ENCODE measurements at places on chromosomes 7 and 10.

DNA sequence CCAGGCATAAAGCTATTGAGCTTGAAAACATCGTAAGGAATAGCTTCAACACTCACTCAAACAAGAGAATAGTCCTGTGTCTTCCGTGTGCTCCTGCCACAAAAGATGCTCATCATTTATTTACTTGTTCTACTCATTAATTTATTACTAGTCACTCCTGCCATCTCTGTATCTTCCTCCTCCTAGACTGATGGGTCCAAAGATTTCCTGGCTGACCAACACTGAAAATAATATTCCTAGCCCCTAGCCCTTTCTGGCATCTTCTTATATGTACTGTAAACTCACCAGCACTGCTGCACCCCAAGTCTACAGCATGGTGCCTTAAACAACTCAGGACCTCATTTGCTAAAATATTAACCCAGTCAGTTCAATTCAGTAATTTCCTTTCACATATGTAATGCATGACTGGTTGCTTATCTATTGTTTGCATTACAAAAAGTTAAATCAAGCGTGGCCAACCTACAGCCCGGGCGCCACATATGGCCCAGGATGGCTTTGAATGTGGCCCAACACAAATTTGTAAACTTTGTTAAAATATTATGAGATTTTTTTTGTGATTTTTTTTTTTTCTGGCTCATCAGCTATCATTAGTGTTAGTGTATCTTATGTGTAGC is 86.7 kb upstream of the GSDME start:
- no peak for DNase-seq

GRCh38 chr7:98760201-98760651 is 109.6 kb downstream of the TMEM130 start:
- DNase-seq: no peak

DNA sequence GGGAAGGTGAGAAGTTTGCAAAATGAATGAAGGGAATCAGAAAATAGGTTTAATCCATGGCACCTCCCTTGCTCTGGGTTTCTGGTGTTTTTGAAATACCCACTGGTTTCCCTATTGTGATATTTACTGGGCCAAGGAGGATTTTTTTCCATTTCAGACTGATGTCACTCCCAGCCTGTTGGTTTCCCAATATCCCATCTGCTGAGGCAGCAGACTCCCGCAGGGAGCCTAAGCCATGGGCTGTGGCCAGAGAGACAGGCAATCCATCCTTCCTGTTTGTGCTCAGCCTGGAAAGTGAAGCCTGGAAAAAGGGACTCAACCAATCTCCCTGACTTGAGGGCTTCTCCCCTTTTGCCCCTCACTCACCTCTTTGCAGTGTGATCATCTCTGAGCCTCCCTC is 22.8 kb downstream of the FAM107B start:
- DNase-seq: no peak

DNA sequence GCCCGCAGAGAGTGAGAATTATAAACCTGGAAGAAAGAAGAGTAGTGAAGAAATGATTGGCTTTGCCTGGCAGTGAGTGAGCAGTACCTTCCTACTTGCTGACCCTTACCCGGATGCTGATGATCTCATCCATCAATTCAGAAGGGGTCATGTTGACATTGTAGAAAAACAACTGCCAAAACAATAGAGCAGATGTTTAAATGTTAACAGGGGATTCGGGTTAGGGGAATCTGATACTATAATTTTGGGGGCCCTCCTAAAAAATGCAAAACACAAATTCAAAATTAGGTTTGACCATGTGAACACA is 78.1 kb downstream of the MYOF start:
- DNase-seq: no peak

Data from stimulated activated CD8-positive, alpha-beta memory T cell treated with anti-CD3 and anti-CD28 coated beads, Interleukin-4, amount 100 ng/mL, for 48 hours (primary cell).